ENCODE measurements at places on chromosomes 12 and 14.
A peak's percentile ranks its signal among the peaks of the same experiment; 100 is the strongest.

GRCh38 chr12:24839268-24839791 is 109.6 kb downstream of the BCAT1 start:
- peak; percentile 97 for DNase-seq

- peak; percentile 73 for DNase-seq
Measured at GRCh38 chr14:59301354-59301753, 112.9 kb downstream of the DAAM1 start.

DNA sequence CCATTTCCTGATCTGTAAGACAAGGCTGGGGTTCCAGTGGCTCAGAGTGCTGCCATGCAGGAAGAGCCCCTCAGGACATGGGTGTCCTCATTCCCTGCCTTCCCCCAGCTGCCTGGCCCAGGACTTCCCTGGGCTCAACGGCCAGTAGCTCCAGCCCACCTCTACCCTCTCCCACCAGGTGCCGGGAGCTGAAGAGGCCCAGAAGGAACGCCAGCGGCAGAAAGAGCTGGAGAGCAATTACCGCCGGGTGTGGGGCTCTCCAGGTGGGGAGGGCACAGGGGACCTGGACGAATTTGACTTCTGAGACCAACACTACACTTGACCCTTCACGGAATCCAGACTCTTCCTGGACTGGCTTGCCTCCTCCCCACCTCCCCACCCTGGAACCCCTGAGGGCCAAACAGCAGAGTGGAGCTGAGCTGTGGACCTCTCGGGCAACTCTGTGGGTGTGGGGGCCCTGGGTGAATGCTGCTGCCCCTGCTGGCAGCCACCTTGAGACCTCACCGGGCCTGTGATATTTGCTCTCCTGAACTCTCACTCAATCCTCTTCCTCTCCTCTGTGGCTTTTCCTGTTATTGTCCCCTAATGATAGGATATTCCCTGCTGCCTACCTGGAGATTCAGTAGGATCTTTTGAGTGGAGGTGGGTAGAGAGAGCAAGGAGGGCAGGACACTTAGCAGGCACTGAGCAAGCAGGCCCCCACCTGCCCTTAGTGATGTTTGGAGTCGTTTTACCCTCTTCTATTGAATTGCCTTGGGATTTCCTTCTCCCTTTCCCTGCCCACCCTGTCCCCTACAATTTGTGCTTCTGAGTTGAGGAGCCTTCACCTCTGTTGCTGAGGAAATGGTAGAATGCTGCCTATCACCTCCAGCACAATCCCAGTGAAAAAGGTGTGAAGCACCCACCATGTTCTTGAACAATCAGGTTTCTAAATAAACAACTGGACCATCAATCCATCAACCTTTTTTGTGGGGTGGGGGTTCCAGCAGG is 17.6 kb downstream of the AGAP2 start:
- no peak for DNase-seq

DNA sequence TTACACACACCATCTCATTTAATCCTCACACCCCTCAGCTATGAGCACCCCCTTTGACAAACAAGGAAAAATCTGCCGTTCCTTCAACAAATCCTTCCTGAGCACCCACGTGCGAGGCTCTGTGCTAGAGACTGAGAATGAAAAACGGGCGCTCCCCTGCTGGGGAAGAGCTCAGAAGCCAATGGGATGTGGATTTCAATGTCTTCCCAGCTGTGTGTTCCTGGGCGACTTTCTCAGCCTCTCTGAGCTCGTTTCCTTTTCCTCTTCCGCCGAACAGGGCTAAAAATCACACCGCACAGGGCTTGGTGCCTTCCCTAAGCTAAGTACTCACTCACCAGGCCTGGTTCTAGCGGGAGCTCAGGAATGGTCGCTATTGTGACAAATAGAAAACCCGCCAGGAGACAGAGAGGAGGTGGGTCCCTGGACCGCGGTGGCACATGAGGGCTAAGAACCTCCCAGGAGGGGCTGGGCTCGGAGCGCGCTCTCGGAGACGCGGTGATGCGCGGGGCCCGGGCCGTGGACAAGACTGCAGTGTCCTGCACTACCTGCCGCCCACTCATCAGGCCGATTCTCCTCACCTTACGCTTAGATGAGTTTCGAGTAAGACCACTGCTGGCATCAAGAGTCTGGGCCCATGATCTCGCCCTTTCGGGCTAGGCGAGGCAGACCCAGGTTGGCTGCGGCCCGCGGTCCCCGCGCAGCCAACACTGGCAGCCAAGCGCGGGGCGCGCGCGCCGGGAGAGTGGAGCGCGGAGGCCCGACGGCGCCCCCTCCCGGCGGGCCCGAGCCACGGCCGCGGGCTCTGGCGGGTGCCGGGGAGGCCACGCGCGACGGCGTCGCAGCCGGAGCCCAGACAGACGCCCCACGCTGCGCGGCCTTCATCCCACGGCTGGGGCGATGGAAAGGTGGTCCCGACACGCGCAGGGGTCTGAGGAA is 17.0 kb downstream of the ZDHHC22 start:
- peak; percentile 57 for DNase-seq

DNA sequence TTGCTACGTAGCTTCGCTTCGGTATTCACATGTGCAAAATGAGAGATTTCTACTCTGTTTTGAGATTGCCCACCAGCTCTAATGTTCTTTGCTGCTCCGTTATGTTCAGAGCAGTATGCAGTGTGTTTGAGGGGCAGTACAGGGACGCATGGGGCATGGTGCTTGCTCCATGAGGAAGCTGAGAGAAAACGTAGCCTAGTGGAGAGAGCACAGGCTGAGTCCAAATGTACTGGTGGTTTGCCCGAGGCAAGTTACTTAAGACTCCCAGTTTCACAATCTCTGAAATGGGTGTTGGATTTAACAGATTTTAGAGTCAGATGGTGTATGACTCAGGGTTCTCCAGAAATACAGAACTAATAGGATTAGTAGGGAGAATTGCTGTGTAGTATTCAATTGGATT is 310.5 kb downstream of the ETNK1 start:
- no peak for DNase-seq

Measured in activated CD4-positive, alpha-beta T cell treated with anti-CD3 and anti-CD28 coated beads, Interleukin-2, Interleukin-6, amounts not matched to agents 100 ng/mL and 50 ng/mL, durations not matched to agents 16 hours and 8 hours (primary cell).